ENCODE measurements at places on chromosomes 3 and 15.

GRCh38 chr15:28051955-28052633 lies 47.0 kb downstream of the OCA2 start:
- DNase-seq: no peak

GRCh38 chr3:128992926-128993460 lies 883 bp downstream of the CFAP92 start:
- peak; percentile 37 for DNase-seq

DNA sequence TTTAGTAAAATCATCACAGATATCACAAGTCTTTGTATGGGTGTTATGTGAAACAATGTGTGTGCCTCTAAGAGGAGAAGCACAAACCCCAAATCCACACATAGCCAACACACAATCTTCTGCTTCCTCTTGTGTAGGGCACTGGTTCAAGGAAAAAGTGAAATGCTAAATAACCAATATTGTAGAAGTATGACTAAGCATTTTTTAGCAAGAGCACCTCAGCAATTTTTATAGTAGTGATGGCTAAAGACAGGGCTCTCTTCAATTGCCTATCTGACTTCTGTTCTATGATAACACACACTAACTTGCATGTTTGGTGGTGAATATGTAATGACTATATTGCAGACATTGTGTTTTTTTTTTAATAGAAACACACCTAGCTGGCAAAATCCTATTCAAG lies 997.9 kb upstream of the ALCAM start:
- DNase-seq: no peak

GRCh38 chr3:114420072-114420471 lies 126.2 kb downstream of the TIGIT start:
- DNase-seq: no peak

- DNase-seq: no peak
Measured at GRCh38 chr15:76286271-76286879, 24.9 kb downstream of the ETFA start.

DNA sequence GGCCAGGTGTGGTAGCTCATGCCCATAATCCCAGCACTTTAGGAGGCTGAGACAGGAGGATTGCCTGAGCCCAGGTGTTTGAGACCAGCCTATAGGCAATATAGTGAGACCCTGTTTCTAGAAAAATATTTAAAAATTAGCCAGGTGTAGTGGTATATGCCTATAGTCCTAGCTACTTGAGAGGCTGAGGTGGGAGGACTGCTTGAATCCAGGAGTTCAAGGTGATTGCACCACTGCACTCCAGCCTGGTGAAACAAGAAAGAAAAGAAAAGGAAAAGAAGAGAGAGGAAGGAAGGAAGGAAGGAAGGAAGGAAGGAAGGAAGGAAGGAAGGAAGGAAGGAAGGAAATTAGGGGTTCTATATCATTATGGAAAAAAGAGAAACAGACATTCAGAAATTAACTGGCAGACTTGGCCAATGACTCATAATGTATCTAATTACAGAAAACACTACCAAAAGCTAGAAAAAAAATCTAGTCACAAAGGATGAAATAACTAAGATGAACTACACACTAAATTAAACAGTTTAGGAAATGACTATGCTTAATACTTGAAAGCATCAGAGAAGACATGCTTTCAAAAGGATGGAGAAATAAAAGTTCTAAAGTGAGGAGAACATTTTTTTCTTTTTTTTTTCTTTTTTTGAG lies 45.4 kb upstream of the TERB2 start:
- no peak for DNase-seq

DNA sequence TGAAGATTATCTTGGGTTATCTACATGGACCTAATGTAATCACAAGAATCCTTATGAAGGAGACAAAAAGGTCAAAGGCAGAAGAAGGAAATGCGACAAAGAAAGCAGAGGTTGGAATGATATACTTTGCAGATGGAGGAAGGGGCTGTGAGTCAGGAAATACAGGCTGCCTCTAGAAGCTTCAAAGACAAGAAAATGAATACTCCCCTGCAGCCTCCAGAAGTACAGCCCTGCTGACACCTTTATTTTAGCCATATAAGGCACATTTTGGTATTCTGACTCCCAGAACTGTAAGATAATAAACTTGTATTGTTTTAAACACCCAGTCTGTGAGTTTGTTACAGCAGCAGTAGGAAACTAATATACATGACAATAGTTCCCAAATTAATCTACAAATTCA lies 58.6 kb downstream of the SIDT1 start:
- DNase-seq: no peak

DNA sequence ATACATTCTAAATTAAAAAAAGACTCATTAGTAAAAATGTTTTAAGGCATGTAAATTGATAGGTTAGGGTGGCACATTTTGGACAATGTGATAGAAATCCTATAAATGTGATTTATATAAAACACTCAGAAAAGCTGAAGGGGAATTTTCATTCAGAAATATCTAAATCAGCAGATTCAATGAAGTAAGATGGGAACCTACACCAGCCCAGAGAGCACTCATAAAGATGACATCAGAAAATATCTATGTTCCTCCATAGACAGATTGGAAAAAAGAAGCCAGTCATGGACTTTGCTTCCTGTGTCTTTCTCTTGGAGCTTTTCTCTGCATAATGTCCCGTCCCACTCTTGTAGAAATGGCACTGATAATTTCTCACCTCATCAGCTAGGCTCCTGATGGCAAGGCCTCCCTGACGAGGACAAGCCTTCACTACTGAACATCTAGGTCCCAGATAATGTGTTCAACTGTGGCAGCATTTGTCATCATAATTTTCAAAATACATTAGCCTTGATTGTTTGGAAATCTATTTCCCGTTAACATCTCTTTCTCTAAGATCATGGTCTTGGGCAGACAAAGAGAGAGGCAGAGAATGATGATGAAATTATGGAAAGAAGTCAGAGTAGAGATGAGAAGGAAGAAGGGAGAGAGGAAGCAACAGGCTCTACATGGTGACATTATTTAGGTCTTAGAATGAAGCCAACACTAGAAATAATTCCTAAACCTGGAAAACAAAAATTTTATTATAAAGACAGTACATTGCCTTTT lies 354.4 kb downstream of the NTRK3 start:
- DNase-seq: no peak

GRCh38 chr3:52106951-52107611 lies 47.1 kb downstream of the POC1A start:
- DNase-seq: no peak

- no peak for DNase-seq
Measured at GRCh38 chr15:24761704-24762302, 86.2 kb downstream of the NPAP1 start.

- DNase-seq: no peak
Measured at GRCh38 chr3:194087280-194087679, 48.7 kb upstream of the HES1 start.

DNA sequence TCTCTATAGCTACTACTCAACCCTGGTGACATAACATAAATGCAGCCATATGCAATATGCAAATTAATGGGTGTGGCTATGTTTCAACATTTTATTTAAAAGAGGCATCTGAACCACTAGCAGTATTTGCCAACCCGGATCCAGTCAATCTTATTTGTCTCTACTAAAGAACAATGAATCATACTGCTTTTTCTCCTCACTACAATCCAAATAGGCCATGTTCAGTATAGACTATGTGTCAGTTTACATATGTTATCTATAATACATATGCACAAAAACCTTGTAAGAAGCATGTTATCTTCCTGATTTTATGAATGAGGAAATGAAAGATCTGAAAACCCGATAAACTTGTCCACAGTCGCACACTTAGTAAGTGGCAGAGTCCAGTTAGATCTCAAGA lies 125.7 kb downstream of the STAG1 start:
- no peak for DNase-seq

DNA sequence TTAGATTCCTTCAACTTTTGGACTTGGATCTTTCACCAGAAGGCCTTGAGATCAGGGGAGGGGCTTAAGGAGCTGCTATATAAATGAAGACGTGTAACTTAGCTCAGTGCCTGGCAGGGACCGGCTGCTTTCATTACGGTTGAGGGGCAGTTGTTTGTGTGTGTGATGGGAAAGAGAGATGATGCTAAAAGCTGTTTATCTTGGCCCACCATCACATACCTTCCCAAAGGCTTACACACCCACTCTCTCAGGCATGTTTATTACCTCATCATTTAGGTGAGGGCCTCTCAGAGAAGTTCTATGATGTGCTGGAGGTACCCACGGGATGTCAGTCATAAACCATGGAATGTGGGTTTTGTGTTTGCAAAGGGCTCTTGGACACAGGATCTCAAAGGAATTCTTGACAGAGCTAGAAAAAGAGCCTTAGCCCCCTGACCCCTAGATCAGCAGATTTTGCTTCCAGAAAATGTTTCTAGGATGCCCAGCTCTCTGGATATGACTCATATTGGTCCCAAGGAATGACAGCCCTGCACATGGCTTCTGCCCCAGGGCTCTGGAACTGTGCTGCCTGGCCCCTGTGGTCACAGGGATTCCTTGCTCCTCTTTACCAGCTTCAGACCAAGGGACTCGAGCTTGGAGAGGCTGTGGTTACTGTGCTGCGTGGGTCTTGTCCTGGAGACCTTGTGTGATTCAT lies 15.9 kb upstream of the SMAD3 start:
- DNase-seq: no peak

DNA sequence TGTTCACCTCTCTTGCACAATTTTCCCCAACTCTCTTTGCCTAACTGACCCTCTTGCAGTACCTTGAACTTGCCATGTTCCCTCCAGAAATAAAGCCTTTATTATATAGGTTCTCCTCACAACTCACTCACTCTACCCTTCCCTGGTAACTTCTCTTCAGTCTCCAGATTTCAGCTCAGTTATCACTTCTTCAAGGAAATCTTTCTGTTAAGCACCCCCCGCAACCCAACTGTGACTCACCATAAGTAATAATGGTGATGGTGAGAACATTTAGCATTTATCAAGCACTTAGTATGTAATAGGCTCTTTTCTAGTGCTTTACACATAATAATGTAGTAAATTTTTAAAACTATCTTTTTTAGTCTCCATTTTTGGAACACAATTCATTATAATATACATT lies 8.1 kb upstream of the OR5K1 start:
- DNase-seq: no peak

DNA sequence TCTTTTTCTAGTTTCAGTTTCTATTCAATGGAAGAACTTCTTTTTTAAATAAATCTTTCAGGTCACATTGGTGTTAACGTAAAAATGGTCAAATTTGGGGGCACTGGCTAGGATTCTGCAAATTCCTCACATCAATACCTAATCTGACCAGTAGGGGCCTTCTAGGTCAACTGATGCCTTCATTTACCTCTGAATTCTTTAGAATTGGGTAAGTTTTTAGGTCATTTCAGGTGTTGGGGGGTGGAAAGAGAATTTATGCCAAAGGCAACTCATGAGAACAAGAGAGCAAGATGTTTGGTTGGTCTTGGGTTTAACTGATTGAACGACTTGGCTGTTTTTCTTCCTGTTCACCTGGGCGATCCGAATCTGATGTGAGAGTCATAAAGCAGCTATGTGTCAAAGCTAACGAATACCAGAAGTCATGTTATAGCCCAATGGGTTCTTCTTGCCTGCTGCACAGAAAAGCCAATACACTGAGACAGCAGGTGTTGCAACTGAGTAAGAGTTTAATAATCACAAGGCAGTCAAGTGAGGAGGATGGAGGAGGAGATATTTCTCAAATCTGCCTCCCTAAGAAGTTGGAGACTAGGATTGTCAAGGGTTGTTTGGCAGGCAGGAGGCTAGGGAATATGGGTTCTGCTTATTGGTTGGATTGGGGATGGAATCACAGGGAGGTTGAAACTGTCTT lies 15.3 kb downstream of the LRRC49 start:
- DNase-seq: no peak

DNA sequence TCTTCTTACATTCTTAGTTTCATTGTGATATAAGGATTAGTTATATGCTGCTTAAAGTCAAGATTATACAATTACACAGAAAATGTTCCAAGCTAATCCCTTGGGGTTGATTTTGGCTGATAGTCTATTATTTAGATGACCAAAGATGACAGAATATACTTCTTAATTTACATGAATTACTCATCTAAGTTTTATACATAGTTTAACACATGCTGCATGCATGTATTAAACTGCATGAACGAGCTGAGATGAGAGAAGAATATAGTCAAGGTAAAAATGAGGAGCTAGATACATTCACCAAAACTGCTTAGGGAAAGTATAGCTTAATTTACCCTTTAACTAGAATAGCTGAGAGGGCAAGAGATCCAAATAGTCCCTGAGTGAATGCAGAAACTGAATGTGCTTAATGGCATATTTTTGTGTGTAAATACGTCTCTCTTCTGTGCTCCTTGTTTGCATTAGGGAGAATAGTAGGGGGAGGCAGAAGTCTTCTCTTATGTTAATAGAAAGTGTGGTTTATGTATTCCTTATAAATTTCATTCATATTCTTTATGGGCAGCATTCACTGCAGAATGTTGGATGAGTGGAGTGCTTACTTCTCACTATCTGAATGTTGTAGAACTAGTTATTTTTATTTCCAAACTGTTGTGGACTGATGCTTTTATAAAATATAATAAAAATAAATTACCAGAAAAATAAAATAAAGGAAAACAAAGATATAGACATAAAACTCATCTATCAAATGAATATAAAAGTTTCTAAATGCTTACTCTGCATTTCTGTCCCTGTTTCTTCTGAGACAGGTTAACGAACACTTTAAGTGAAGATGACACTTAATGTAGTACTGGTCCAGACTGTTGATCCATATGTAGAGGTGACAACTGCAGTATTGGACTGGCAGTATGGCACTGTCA lies 327.8 kb downstream of the RBMS3 start:
- no peak for DNase-seq

DNA sequence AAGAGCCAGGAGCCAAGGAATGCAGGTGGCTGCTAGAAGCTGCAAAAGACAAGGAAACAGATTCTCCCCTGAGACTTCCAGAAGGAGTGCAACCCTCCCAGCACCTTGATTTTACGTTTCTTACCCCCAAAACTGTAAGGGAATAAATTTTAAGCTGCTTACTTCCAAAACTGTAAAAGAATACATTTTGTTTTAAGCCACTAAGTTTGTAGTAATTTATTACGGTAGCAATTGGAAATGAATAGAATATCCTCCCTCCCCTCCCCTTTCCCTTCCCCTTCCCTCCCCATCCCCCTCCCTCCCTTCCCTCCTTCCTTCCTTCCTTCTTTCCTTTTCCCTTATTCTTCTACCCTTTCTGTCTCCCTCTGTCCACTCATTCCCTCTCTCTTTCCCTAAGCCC lies 203.7 kb upstream of the CFAP20DC start:
- no peak for DNase-seq
